ENCODE measurements at places on chromosomes 16 and 17. TPM values are rescaled to one million over a fixed set of nuclear protein-coding genes. Genes with fewer than 3 reads are reported as not detected.

- peaks cover 16% of the 10 kb centered on the region for H3K4me1 ChIP-seq
- no peak overlapping the region for H3K4me3 ChIP-seq
- H3K27me3 ChIP-seq: 0 out of 2 replicates have a peak, but pooled peaks cover 3% of the 10 kb centered on the region
- no peaks in the 10 kb centered on the region for H3K36me3 ChIP-seq
Observed at GRCh38 chr17:78580277-78580804, 3.1 kb upstream of the DNAH17 start.

DNA sequence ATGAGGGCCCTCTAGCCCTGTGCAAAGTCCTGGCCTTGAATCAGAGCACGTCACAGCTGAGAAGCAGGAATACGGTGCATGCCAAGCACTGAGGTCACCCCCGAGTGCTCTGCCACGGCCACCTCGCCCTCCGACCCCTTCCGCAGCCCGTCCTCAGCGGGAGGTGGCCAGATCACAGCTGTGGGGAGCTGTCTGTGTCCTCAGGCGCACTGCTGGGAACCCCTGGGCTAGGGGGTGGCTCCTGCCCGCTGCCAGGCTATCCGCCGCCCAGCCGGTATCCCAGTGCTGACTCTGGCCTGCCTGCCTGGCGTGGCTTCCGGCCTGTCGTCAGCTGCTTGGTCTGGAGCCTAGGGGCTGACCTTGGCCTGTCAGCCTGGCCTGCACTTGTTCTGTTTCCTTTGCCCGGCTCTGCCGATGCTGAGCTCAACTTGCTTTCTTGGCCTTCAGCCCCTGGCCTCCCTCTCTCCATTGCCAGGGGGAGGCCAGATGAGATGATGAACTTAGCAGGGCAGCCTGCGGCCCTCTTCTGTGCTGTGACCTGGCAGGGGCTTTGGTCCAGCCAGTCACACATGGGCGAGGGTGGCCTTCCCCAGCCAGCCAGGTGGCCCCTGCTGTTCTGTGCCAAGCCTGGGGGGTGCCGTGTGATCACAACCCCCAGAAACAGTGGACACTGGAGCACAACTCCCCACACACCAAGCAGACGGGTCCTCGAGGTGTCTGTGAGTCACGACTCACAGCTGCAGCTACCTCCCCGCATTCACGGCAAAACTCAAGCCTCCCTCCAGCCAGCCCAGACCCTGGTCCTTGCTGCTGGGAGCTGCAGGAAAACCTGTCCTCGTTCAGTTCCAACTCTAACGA, 77.3 kb downstream of the ZDHHC7 start:
- H3K36me3 ChIP-seq: no peaks in the 10 kb centered on the region
- H3K4me3 ChIP-seq: no peak overlapping the region
- no peaks in the 10 kb centered on the region for H3K4me1 ChIP-seq
- H3K27me3 ChIP-seq: no peaks in the 10 kb centered on the region
- no peak for DNase-seq

GRCh38 chr16:83908798-83909197, 9.9 kb downstream of the MLYCD start:
- DNase-seq: no peak
- H3K4me3 ChIP-seq: no peak overlapping the region
- peaks cover 4% of the 10 kb centered on the region for H3K36me3 ChIP-seq
- no peaks in the 10 kb centered on the region for H3K27me3 ChIP-seq

GRCh38 chr16:21957714-21958346, 4.7 kb downstream of the UQCRC2 start:
- no peaks in the 10 kb centered on the region for H3K27me3 ChIP-seq
- H3K36me3 ChIP-seq: peaks cover 59% of the 10 kb centered on the region
- DNase-seq: no peak
- no peak overlapping the region for H3K27ac ChIP-seq
- peaks cover 37% of the 10 kb centered on the region for H3K4me1 ChIP-seq
- H3K4me3 ChIP-seq: no peak overlapping the region

Gene TBC1D3B
- 0.63 TPM for total RNA-seq

Gene ZNF646
- total RNA-seq: 22.0 TPM

All from Karpas-422 (cell line).